ENCODE measurements at places on chromosomes 16 and 17. TPM values are rescaled to one million over a fixed set of nuclear protein-coding genes. Genes with fewer than 3 reads are reported as not detected.

DNA sequence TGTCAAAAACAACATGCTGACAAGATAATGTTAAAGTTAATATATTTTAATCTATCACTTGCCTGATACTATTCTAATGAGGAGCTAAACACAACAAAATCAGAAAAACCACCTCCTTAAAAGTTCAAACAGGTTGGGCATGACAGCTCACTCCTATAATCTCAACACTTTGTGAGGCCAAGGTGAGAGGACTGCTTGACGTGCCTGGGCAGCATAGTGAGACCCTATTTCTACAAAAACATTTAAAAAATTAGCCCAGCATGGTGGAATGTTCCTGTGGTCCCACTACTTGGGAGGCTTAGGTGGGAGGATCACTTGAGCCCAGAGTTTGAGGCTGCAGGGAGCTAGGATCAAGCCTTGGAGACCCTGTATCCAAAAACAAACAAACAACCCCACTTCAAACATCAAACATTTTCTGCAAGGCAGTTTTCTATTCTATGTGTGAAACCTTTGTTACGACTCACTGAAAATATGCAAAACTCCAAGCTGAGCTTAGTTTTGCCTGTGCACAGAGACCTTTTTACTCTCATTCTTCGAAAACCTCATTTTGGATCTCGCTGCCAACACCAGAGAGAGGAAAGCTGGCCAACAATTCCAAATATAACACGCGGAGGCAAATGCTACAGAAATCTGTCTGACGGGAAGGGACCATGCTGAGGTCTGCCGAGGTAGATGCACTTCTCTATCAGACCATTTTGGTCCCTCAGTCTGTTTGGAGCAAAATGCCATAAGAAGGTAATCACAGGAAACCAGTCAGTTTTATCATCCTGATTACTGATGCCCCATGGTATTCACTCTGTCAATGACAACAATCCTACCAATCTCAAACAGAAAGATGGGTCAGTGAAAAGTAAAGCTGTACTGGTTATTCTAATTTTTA, 6.2 kb downstream of the PHF12 start:
- DNase-seq, result no peak

GRCh38 chr16:11291091-11291703, 10.1 kb upstream of the PRM1 start:
- DNase-seq, result no peak

GRCh38 chr16:27699540-27699939, 149.6 kb downstream of the KATNIP start:
- DNase-seq, result no peak

DNA sequence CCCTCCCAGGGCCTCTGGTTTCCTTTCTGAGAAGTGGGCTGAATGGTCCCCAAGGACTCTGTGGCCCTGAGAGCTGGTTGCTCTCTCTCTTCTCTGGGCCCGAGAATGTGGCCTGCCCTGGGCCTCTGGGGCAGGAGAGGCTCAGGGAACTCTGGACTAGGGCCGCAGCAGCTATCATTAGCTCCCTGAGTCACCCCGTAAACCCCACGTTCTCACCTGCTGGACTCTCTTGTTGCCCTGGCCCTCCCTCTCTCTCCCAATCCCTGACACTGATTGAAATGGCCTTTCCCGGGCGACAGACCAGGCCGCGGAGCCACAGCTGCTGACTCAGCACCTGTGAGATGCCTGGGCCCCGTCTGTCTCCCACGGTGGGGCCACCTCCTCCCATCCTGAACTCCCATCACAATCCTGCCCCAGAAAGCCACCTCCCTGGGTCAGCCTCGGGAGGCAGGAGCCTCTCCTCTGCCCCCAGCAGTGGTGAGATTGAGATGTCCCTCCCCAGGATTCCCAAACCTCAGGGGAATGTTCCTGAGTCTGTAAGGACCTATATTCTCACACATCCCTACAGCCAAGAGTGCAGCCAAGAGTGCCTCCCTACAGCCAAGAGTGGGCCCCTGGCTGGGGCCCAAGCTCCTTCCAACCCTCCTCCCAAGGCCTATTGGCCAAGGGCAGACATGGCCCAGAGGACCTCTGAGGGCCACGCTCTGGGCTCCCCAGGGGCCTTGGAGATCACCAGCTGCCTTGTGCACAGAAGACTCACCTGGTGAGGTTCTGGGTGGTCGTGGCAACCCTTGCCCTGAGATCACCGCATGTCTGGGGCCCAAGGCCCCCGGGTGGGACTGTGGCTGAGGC, 470 bp downstream of the TRPV3 start:
- no peak for DNase-seq

- no peak for DNase-seq
These were observed 4.7 kb upstream of the P2RX1 start for GRCh38 chr17:3921006-3921405.

JMJD8 gene
- 57.8 TPM for total RNA-seq
